ENCODE measurements at places on chromosomes 7 and 10.

DNA sequence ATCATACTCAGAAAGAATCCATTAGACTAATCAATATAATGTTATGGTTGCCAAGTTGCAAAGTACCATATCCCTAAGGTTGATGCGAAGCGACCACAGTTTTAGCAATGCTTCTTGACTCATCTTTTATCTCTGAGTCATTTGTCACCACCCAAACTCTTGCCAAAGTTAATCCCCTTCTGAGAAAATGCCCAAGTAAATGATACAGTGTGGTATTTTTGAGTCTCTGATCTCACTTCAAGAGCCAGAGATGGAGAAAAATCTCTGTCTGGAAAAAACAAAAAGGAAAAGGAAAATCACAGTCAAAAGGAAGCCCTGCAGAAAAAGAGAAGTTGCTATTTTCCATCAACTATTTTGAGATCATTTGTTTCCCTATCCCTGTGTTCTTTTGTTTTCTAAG lies 26.7 kb upstream of the OTUD1 start:
- peak; percentile 15 for DNase-seq

- DNase-seq, result no peak
Observed at GRCh38 chr7:108307595-108307994, 148.6 kb downstream of the NRCAM start.

GRCh38 chr7:24951441-24951980 lies 28.5 kb downstream of the OSBPL3 start:
- no peak for DNase-seq

DNA sequence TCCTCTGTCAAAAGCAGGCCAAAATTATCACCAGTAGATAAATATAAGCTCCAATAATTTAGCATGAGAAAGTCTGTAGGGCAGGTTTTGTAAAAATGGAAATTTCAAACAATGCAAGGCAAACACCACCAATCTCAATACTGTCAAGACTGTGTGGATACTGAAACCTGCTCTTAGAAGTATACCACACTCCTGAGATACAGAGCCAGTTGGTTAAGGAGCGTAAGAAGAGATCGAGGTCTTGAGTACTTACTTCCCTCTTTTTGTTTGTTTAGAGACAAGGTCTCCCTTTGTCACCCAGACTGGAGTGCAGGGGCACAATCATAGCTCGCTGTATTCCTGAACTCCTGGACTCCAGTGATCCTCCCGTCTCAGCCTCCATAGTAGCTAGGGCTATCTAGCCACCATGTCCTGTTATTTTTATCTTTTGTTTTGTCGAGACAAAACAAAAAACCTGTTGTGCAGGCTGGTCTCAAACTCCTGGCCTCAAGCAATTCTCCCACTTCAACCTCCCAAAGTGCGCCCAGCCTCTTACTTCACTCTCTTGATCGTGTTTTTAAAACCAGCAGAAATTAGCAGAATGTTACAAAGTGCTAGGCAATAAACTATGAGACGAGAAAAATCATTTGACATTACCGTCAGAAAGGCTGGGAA lies 205.7 kb downstream of the PARD3 start:
- DNase-seq, result no peak

DNA sequence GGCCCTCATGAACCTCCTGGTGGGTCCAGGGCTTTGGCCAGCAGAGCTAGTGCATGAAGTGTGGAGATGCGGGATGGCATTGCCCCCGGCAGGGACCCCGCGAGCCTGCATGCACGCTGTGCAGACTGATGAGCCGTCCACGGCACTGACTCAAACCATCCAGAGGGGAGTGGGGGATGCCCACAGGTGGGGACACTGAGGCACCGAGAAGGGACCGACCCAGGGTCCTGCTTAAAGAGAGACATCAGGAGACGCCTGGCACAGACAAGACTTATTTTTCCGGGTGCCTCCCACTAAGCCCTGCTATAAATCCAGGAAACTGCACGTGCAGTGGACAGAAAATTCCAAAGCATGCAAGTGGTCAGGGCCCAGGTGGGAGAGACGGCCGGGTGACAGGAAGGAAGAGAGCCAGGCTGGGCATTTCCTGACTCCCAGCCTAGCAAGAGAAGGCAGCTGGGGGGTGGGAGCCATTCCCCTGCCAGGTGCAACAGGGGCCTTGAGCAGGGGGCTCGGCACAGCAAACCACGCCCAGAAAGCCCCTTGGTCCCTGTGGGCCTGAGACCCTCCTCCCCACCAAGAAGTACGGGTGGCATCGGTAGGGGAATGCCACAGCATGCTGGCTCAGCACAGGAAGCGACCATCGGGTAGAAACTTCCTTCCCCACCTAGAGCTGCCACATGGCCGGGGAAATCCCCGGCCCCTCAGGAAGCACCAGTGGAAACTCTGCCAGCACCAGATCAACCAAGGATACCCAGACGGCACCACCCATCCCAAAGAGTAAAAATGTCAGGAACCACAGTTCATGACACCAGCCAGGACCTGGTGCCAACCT lies 91.5 kb downstream of the FOXL3 start:
- no peak for DNase-seq

DNA sequence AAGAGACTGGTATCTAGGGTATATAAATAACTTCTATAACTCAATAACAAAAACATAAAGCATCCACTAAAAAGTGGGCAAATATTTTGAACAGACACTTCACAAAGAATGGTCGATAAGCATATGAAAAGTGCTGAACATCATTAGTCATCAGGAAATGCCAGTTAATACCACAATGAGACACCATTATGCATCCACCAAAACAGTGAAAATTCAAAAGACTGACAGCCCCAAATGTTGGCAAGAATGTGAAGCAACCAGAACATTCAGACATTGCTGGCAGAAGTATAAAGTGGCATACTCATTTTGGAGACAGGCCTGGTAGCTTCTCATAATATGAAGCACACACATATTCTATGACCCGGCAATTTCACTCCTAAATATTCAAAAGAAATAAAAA lies 26.5 kb upstream of the GSAP start:
- DNase-seq, result peak; percentile 47

DNA sequence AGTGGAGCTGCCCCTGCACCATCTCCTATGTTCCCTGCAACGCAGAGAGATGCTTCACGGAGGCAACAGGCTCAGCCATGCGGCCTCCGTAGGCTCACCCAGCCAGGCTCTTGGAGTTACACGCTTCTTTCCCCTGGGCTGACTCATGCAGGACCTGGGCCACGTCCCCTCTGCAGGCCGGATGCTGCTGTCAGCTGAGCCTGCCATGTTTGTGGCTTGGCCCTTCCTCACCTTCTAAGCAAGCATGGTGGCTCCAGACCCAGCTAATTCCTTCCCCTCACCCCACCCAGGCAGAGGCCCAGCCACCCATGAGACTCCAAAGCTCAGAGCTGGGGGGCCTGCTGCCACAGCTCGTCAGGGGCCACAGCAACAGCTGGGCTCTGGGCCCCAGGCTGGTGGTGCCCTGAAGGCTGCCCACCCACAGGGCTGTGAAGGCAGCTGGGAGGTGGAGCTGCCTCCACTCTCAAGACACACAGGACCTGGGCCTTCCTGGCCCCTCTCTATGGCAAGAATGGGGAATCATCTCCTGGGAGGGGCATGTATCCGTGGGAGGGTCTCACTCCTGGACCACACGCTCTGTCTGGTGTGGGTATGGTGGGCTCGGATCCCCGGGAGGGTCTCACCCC lies 219.6 kb downstream of the ELFN1 start:
- DNase-seq, result no peak

- no peak for DNase-seq
Observed at GRCh38 chr10:79442171-79443040, 3.0 kb downstream of the ZCCHC24 start.

DNA sequence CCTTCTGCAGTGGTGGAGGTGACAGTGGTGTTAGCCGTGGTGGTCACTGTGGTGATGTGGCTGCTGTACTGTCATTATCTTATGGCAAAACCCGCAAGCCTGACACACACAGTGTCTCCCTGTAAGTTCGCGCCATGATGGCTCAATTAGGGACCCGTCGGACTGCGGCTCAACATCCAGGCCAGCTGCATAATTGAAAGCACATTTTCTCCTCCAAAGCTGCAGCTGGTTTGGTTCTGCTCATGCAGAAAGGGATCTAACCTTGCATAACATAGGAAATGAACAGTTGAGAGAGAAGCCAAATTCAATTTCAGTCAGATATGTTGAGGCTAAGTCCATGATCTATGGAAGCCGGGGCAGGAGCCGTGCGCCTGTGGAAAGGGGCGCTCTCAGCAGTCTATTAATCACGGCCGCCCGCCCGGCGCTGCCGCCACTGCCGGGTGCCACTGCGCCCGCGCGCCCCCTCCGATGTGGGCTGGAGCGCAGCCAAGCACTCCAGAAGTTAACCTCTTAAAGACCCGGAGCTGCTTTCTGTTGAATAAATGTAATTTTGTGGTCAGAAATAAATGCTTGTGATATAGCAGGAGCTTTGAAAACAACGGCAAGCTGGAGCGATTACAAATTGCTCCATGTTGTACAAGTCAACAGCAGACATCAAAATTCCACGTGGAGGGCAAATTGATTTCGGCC lies 227.7 kb downstream of the CUX1 start:
- DNase-seq, result peak; percentile 89

GRCh38 chr7:151086802-151087244 lies 548 bp downstream of the AGAP3 start:
- DNase-seq, result no peak

- DNase-seq, result no peak
Observed at GRCh38 chr7:155291045-155291530, 6.6 kb upstream of the INSIG1 start.

GRCh38 chr10:69214666-69215131 lies 5.4 kb upstream of the HKDC1 start:
- DNase-seq, result no peak

- DNase-seq, result no peak
Observed at GRCh38 chr10:23291551-23292334, 52.9 kb downstream of the C10orf67 start.

DNA sequence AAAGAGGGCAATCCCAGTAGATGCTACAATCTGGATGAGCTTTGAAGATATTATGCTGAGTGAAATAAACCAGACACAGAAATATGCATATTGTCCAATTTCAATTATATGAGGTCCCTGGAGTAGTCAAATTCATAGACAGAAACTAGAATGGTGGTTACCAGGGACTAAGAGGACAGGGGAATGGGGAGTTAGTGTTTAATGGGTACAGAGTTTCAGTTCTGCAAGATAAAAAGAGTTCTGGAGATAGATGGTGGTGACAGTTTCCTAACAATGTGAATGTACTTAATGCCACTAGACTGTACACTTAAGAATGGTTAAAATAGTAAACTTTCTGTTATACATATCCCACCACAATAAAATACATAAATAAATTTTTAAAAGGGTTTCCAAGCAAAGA lies 236.6 kb downstream of the ELMO1 start:
- DNase-seq, result no peak

DNA sequence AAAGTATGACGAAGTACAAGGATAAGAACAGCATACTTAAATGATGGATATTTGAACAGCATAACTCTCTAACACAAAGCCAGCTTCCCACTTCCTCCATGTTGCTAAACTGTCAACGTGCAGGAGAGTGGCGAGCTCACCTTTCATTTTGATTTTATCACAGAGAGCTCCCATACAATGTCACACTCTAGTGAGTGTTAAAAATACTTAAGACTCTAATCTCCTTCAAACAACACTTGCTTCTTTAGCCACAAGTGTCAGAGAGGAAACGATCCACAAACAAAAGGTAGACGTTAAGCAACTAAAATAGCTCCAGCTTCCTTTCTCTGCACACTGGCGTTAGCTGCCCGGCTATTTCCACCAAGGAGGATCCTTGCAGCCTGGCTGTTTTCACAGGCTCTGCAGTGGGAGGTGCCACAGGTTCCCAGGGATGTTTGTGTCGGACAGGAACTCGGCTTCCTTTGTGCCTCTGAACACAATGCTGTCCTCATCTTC lies 194.6 kb downstream of the COBL start:
- DNase-seq, result no peak

- peak; percentile 52 for DNase-seq
Observed at GRCh38 chr7:150368096-150368883, at the start of gene REPIN1. Gene REPIN1, plus strand, starts transcription at chr7:150368822. Its CDS starts 890 bp downstream, at chr7:150369712.

GRCh38 chr10:122290833-122291532 lies 19.9 kb downstream of the BTBD16 start:
- DNase-seq, result no peak

DNA sequence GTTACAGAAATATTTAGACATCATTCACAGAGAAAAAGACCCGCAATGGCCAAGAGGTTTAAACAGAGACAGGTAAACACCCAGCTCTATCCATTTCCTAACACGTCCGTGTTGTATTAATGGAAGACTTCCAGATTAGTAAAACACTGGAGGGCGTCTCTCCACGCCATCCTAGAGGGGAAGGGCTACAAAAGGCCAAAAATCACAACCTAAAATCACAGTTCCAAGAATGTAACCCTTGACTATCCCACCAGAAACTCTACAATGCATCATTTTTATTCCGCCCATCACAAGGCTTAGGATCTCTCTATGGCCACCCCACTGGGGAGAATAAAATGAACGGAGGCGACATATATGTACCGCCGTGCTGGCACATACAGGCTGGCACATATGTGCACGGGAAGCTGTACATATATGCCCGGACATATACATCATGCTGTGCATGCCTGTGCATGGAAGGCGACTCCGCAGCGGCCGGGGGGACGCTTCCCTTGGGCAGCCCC lies 734 bp downstream of the PCLO start:
- no peak for DNase-seq

DNA sequence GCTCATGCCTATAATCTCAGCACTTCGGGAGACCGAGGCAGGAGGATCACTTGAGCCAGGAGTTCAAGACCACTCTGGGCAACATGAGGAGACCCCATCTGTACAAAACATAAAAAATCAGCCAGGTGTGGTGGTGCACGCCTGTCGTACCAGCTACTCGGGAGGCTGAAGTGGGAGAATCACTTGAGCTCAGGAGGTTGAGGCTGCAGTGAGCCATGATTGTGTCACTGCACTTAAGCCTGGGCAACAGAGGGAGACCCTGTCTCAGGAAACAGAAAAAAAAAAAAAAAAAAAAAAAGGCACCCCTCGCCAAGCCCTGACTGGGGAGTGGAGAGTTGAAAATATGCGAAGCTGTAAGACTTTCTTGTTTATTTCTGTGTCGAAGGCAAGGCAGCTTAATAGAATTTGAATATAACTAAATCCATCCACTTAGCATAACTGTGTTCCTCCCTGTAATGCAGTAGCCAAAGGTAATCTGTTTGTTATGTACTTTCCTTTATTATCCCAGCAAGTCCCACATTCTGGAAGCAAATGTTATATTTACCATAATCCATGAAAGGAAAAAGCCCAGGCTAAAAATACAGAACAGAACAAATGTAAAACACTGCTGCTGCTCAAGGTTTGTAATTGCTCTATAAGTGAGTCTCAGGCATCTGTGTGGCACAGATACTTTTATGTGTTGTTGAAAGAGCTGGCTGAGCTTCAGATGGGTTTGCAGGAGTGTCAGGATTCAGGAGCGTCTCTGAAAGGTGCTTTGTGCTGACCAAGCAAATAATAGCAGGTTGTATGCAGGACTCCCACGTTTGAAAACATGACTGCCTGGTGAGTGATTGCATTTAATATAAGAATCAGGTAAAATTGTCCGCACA lies 127.2 kb downstream of the CELF2 start:
- no peak for DNase-seq
